ENCODE measurements at places on chromosomes 12 and 14. TPM values are rescaled to one million over a fixed set of nuclear protein-coding genes. Genes with fewer than 3 reads are reported as not detected.

Gene APEX1
- total RNA-seq, result 62.6 TPM

Gene SSTR1
- total RNA-seq, result not detected

DNA sequence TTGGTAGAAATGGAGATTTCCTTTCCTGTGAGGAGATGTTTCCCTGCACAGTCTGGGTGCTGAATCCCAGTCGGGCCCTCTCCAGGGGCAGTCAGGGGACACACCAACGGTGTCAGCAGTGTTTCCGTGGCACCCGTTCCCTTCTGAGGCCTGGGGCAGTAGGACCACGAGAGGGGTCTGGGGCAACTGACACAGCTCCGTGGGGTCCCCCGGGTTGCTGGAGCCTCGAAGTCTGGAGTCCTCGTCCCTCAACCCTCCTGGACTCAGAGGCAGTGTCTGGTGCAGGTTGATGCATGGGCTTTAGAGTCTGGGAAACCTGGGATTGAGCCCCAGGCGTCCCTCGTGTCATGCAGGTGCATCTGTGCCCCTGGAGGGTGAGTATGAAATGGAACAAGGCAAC is 327.3 kb downstream of the ADGRD1 start:
- no peak for DNase-seq

DNA sequence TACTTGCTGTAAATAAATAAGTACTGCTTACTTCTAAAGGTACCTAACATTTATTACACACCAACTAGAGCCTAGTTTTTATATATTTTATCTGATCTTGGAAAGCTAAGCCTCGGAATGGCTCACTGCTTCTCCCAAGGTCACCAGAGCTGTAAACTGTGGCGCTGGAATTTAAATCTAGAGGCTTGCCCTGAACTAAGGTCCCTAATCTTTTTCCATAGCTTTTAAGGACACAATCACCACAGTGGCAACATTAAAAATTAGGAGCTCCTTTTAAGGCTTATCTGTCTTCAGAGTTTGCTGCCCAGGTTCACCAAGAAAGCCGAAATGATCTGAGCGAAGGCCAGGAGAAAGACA is 670 bp downstream of the CCNB1IP1 start:
- peak; percentile 9 for DNase-seq

DNA sequence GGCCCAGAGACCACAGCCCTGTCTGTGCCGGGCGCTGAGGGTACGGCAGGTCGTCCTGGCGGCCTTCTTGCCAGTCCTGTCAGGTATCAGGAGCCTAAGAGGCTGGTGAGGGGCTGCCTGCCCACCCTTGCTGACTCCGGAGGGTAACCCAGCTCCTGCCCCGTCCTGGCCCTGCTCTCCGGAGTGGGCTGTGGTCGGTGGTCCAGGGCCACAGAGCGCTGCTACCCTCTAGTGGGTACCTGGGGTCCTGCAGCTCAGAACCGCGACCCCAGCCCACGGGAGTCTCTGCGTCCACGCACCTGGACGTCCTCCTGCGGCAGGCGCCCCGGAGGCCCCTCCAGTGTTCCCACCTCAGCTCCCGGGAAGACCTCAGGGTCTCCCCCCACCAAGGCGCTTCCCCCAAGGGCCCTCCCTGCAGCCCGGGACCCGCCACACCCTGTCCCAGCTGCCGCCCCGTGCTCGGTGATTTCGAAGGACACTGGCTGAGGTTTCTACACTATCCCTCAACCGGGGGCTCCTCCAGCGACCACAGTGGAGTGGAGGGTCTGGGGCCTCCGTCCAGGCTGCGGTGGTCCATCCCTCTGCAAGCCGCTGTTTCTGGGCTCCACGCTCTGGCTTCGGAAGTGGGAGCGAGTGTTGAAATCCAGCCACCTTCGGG is 75.9 kb upstream of the FBRSL1 start:
- peak; percentile 33 for DNase-seq

DNA sequence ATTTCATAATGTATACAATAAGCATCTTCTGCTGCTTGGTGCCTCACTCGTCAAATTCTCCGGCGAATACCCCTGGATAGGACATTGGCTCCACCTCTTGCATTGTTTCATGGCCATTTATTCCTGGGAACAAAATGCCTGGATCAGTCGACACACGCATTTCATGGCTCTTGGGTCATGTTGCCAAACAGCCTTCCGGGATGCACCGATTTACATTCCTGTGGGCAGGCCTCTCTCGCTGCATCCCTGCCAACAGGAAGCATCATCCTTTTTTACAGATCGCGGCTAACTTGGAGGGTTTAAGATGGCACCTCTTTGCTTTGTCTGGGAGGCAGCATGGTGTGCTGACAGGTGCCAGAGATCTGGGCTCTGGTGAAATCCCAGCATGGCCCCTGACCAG is 32.7 kb upstream of the RIMBP2 start:
- no peak for DNase-seq

GRCh38 chr14:28515571-28515970 is 251.0 kb upstream of the FOXG1 start:
- DNase-seq, result no peak

DNA sequence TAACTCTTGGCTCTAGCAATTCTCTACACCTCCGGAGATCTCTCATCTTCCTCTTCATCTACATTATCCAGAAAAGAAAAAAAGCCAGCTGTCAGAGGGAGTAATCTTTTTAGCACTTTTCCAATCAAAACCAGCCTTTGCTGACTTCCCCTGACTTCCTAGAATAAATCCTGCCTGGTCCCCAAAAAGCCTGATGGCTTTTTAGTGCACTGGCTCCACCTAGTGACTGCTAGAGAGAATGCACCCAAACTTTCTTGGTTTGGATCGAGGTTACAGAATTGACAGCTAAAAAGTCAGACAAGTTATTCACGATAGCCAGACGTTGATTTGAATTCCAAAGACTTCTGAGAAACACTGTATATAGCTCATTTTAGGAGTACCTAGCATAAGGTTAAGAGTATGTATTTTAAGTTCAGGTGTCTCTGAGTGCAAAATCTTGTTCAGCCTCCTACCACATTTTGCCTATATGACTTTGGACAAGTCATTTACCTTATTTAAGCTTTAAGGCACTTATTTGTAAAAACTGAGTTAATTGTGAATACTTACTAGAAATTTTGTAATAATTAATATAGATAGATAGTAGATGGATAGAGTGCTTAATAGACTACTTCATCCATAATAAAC is 185.7 kb upstream of the GRIN2B start:
- peak; percentile 78 for DNase-seq
